ENCODE measurements at places on chromosomes 2 and 18.

DNA sequence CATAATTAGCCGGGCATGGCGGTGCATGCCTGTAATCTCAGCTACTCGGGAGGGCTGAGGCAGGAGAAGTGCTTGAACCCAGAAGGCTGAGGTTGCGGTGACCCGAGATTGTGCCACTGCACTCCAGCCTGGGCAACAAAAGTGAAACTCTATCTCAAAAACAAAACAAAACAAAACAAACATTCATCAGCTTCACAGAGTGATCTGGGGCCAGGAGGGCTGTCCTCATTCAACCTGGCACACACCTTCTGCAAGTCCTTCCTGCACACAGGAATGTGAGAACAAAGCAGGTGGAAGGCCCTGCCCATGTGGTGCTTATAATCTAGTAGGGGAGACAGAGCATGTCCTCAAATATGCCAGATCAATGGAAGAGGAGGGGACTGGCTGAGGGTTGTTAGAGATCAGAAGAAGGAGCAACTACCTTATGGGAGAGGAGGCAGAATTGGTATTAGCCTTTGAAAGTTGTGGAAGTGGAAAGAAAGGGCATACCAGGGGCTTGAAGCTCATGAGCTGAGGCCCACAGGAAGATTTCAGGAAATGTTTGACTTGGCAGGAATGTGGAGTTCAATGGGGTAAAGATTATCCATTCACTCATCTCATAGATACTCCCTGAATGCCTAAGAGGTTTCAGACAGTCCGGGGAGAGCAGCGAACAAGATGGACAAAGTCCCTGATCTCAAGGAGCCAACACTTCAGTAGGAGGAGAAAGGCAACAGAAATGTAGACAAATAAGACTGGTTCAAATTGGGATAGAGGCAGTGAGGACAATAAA is 155.3 kb upstream of the SIX3 start:
- no peak for DNase-seq

- DNase-seq, result no peak
Observed at GRCh38 chr2:42328148-42328833, 32.7 kb downstream of the COX7A2L start.

DNA sequence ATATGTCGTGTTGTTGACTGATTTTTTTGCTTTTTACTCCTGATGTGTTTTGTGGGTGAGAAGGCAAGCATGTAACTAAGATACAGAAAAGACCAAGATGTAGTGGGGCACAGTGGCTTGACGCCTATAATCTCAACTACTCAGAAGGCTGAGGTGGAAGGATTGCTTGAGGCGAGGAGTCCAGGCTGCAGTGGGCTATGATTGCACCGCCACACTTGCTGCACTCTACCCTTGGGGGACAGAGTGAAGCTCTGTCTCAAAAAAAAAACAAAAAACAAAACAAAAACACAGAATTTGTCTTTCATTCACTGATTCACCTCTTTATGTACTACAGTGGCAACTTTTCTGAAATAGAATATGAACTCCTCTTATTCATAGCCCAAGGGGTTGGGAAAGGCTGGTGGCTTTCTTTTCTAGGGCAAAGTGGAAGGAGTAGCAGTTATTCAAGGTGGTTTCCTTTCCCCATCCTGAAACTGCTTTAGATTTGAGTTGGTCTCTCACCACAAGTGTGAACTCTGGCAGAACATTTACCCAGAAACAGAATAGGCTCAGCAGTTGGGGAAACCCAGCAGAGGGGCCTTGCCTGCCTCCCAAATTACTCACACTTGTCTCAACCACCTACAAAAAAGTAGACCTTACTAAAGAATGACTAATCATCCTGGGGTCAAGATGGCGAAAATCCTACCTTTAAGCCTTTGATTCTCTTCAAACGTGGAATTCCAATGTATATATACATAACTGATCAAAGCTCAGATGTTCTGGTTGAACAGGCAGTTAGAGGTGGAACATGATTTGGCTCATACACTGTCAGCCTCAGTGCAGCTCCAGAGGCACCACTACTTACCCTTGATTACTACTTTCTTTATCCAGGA is 6.5 kb downstream of the TANK start:
- no peak for DNase-seq

GRCh38 chr18:78713069-78713468 is 266.5 kb upstream of the SALL3 start:
- DNase-seq, result no peak

DNA sequence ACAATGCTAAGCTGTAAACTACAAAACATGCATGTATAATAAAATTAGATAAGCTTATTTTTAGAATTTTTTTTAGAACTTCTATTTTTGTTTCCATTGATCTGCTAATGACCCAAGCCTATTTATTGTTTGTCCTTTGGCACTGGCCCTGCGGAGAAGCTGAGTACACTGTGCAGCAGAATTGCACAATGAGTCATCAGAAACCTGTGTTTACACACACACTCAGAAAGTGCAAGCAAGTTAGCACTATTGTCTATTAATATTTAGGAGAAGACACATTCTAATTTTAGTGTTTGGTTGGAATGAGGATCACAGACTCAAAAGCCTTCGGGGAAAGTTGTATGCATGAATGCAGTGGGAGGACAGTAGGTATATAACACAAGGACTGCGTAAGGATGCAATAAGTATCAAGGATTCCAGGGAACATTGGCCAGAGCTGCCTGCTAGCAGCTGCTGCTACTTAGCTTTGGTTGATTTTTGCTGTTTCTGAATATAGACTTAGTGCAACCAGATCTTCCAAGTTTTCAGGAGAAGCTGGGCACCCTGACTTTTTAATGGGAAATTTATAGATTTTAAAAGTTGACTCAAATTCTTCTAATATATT is 128.2 kb downstream of the KCNH7 start:
- no peak for DNase-seq

GRCh38 chr2:132715386-132716351 is 45.7 kb upstream of the LYPD1 start:
- DNase-seq, result no peak

- no peak for DNase-seq
Observed at GRCh38 chr2:159110784-159111183, 142.3 kb downstream of the TANC1 start.

- no peak for DNase-seq
Observed at GRCh38 chr2:23689891-23690290, 237.0 kb downstream of the ATAD2B start.

- DNase-seq, result no peak
Observed at GRCh38 chr2:109340381-109340780, 211.4 kb downstream of the SH3RF3 start.

- DNase-seq, result no peak
Observed at GRCh38 chr2:28293416-28293815, 99.2 kb upstream of the FOSL2 start.

DNA sequence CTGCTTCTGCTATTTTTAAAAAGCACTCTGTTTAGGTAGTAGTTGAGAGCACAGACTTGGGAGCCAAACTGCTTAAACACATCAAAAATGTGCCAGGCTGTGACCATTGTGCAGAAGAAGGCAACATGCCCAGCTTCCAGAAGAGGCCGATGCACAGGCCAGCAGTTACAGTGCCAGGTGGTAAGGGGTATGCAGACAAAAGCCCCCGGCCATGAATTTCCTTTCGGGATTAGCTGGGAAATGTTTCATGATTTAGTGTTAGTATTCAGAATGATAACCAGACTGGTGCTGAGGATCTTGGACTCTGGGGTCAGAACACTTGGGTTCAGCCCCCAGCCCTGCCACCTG is 40.0 kb upstream of the ATG16L1 start:
- DNase-seq, result no peak

GRCh38 chr18:24319757-24320156 is 77.9 kb downstream of the OSBPL1A start:
- DNase-seq, result no peak

DNA sequence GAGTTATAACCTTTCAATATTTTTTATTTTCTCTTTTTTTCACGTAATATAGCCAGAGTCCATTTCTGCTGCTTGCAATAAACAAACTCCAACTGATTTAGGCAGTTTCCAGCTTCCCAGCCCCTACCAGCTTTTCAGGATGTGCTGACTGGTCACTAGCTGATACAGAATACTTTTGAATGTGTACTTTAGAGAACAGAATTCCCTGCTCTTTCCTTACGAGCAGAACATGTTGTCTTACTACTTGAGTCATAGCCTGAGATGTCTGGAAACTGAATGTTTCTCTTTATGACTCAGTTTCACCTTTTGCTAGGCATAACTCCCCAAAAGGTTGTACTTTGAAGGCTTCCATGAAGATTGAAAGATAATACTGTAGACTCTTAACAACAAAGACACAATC is 44.5 kb upstream of the KCNE4 start:
- DNase-seq, result no peak

DNA sequence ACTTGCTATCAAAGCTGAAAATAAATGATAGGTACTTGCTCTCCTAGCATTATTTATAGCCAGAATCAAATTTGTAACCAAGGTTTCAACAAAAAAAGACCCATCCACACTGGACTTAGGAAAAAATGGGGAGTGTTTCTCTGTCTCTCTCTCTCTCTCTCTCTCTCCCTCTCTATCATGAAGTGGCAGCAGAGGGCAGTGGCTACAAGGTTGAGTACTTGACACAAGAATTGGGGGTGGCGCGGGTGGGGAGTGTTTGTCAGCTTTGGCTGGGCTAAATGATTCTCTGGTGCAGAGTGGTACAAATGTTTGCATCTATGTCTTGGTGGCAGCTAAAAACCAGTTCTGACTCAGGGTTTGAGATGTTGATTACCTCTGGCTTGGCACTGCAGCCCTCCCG is 85.0 kb downstream of the RBM43 start:
- no peak for DNase-seq

DNA sequence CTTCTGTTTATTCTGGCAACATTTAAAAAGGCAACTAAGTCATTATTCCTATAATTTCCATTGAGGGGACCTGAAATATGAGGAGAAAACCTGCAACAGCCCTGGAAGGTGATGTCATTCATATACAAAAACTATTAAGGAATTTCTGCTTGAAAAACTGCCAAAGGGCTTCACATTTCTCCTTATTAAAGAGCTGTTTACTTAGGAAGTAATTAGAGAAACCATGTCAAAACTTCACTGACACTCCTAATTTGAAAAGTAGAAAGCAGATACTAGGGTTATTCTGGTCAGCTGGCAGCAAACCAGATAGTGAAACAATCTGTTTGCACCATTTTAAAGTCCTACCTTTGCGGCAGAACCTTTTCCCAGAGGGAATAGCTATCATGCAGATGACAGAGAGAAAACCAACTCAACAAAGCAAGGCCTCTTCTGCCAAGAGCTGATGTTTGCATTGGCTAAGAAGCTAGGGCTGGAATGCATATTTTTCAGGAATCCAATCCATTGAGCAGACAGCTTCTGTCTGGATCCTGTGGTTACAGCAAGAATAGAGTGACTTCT is 592.2 kb upstream of the SYT4 start:
- DNase-seq, result no peak

GRCh38 chr2:177595126-177595845 is 202.7 kb downstream of the AGPS start:
- DNase-seq, result no peak

DNA sequence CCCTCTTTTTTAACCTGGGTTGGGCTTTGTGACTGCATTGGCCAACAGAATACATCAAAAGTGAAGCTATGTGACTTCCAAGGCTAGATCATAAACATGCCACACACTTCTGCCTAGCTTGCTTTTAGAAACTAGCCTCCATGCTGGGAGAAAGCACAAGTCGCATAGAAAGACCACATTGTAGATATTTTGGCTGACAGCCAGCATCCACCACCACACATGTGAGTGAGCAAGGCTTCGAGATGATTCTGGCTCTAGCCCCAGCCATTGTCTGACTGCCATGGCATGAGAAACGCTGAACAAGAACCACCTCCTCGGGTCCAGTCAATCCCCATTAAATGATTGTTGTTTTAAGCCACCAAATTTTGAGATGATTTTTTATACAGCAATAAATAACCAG is 66.8 kb upstream of the STPG4 start:
- DNase-seq, result no peak

- no peak for DNase-seq
Observed at GRCh38 chr2:86747711-86748639, 27.9 kb downstream of the RMND5A start.

DNA sequence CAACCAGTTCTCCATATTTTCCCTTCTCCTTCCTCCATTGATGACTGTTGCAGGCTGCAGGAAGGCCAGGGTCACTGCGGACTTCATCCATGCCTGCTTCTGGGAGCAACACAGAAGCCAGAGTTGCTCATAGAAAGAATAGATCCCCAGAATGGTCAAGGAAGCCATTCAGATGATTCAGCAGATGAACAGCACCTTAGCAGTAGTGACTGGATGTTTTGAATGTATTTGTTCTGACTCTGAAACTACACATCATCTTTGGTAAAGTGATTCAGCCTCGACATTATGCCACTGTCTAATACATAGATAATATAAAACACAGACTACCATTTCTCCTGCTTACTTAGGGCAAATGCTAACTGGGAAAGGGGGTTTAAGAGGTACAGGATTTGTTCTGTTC is 411.6 kb downstream of the RND3 start:
- no peak for DNase-seq

- DNase-seq, result no peak
Observed at GRCh38 chr2:48343571-48344440, 186.1 kb upstream of the STON1 start.

DNA sequence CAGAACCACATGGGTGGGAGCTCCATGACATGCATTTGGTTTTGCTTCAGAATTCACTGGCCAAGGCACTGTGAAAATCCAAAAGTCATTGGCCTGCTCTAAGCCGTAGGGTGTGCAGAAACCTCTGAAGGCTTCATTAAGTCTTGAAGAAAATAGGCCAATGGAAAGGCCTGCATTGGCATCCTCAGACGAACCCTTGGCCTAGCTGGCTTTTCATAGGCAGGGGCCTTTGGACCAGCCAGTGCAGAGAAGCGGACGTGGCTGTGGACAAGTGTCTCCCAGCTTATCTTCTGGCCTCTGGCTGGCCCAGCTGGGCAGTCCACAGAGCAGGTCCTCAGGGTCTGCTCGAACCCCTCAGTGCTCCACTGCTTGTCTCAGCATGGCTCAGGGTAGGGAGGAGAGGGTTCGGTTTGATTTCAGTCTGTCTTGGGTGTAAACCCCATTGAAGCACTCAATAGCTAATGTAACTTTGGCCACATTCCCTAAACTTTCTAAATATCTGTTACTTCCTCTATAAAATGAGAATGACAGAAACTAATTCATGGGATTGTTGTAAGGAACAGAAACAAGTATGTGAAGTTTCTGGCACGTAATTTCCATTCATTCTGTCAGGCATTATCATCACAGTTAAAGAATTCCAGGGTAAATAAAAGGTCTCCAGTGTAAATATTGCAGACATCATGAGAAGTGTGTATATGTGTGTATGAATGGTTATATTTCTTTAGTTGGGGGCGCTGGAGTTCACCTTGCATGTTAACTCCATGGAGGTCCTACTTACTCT is 125.5 kb downstream of the TFCP2L1 start:
- no peak for DNase-seq

- DNase-seq, result no peak
Observed at GRCh38 chr2:235066895-235067294, 115.1 kb downstream of the SH3BP4 start.
